Esophagus mucosa (tissue), 1 donor: ENCODE measurements at places on chromosomes 4 and X.
A peak's percentile ranks its signal among the peaks of the same experiment; 100 is the strongest.

DNA sequence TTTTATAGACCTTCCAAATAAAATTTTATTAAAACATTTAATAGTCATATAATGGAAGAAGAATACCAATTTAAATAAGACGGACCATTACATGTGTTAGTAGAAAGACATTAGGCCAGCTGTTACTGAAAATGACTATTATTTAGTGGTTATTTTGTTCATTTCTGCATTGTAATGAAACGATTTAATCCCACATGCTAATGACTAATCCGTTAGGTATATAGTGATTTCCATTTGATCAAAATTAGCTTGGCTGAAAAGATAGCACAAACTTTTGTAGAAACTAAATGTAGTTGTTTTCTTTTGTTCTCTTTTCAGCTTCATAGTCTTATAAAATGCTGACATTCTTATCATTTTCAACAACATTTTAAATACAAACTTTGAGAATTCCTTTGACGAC is 556.1 kb upstream of the TENM3 start:
- no peak for ATAC-seq

- ATAC-seq: no peak
These were observed 94.1 kb downstream of the ADRA2C start for GRCh38 chr4:3860061-3860912.

- ATAC-seq: no peak
These were observed 440.0 kb downstream of the PCDH7 start for GRCh38 chr4:31160146-31160545.

DNA sequence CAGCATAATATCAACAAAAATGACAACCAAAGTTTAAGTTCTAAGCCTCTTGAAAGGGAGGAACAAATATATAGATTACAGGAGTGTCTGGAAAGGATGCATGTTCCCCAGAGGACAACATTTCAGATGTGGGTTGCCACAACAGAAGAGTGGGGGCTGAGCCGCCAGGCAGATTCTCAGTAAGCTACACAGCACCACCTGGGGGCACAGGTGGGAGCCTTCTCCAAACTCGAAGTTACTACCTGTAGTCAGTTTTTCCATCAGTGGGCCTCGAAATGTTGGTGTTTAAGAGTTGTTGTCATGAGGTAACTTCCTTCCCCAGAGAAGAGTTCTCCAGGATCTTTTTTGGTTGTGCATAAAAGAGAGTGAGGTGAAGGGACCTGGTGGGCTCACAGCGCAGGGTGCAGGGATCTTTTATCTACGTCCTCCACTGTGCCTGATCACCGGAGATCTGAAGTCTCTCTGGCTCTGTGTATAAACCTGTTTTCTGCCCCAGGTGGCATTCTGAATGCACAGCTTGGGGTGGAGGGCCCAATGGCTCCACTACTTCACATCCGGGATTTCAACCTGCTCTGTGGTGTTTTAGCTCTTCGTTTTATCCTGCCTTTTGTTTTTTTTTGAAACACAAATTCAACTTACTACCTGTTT is 58.4 kb upstream of the STS start:
- ATAC-seq: no peak

- ATAC-seq: no peak
These were observed 27.6 kb downstream of the HPGD start for GRCh38 chr4:174494726-174495125.

- ATAC-seq: peak; percentile 67
These were observed 7.2 kb downstream of the CRMP1 start for GRCh38 chr4:5885733-5886132.

DNA sequence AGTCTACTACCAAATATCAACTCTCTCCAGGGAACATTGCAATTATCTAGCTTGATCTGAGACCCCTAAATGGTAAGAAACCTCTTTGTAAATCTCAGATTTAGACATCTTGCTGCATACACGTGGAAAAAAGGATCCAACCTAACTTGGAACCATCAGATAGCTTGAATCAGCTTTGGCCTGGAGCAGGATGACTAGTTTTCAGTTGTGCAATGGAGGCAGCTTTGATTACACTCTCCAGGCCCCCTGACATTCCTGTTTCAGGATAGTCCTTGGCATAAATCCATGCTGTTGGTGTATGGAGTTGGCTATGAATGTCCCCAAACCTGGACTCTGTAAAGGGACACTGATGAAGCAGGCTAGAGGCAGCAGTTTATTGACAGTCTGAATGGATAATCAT is 1061.9 kb upstream of the TENM3 start:
- ATAC-seq: no peak

DNA sequence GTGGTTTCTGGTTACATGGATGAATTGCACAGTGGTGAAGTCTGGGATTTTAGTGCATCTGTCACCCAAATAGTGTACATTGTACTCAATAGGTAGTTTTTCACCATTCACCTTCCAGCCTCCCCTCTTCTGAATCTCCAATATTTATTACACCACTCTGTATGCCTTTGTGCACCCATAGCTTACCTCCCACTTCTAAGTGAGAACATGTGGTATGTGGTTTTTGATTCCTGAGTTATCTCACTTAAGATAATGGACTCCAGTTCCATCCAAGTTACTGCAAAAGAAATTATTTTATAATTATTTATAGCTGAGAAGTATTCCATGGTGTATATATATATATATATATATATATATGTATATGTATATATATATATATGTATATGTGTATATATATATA is 155.8 kb downstream of the HHIP start:
- no peak for ATAC-seq

DNA sequence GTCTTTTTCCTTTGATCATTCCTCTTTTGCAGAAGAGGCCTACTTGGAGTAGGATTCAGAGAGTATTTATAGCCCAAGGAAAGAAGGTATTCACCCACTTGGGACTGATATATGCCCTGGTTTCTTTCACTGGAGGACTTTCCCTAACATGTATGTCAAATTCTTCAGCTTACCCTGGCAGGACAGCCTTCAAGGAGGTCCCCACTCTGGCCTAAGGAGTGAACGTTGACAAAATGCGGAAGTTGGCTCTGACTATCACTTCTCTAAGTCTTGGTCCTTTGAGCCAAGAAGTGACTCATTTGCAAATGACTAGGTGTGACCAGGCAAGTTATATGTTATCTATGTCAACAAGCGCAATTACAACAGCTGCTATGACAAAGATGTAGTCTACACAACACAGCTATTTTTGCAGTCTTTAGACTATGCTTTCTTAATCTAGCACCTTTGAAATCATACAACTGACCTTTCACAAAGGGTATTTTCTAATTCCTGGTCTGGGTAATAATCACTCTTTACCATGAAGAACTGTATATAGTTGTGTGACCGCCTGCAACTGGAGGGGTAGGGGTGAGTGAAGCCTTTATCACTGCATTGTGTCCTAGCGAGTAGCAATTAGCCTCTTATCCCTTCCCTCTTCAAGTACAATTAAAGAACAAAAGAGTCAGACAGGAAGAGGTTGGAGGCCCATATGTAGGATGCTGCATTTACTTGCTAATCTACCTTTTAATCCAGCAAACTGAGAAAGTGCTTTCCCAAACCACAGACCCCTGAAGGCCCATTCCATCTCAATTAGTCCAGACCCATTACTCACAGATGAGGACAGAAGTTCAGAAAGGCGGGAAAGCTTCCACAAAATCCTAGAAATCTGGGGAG is 50.1 kb downstream of the RASGEF1B start:
- ATAC-seq: peak; percentile 96

GRCh38 chrX:68697465-68698125 is 50.1 kb downstream of the STARD8 start:
- ATAC-seq: no peak

DNA sequence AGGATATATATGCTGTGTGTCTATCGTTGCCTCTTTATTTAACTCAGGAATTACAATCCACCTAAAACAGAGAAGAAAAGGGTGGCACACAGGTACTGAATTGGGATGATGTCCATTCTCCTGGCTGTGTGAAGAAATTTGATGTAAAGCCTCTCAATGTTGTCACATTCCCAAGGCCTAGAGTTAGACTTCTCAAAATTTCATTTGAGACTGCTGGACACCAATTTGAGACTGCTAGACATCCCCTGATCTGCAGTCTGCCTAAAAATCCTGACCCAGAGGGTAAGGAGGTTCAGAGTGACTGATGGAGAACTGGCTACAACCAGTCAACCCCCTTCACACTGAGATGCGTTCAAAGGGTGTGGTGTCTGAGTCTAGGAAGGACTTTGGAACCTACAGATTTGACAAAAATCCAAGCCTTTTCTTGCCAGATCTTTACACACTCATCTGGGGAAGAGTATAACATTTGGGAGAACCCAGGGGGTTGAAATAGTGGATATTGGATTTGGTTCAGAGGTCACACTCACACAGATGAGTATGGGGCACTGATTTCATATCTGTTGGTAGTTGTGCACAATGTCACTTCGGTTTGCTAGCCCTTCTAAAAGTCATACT is 4.9 kb upstream of the PRDM8 start:
- no peak for ATAC-seq

DNA sequence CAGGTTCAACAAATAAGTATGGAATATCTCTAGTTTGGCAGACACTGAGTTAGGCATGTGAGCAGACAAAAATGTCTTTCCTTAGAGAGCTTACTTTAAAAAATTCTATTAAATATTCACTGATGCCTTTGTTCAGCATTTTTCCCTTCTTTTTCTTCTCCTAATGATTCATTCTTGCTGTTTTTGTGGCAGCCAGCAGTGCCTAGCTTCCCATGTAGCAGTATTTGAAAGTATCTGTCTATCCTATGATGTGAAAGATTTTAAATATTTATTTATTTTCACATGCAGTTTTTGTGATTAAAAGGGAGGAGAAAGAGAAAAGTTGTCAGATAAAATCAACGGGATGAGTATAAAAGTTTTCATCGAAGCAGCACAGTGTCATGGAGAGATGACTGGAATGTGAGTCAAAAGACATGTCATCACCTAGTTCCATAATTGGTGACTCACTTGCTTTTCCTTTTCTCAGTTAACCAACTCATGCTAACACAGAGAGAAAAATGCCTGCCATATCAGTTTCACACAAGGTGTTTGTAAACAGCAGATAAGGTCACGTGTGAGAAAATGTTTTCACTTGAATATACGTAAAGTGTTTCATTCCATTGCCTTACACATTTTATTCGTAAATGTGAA is 69.8 kb downstream of the BMPR1B start:
- ATAC-seq: peak; percentile 95

- no peak for ATAC-seq
These were observed 964.9 kb upstream of the GRIA3 start for GRCh38 chrX:122219226-122219625.

DNA sequence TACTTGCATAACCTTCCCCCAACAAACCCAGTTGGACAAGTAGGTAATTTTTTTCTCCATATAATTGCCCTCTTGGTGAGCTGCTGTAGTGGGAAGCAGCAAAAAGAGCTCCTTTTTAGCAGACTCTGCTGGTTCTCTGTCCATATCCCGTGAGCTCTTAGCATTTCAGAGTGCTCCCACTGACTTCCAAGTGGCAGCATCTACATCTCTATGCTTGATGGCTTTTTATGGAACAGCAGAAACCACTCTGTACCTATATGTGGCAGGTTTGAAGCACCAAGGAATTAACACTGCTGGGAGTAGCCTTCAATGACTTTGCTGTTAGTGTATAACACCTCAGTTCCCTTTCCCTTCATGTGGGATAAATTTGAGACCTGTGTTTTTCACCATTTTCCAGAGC is 168.4 kb upstream of the NHS start:
- no peak for ATAC-seq

- ATAC-seq: no peak
These were observed 301.9 kb upstream of the HS3ST1 start for GRCh38 chr4:11730545-11730944.

- no peak for ATAC-seq
These were observed 516.2 kb downstream of the KCTD8 start for GRCh38 chr4:43932448-43932847.

DNA sequence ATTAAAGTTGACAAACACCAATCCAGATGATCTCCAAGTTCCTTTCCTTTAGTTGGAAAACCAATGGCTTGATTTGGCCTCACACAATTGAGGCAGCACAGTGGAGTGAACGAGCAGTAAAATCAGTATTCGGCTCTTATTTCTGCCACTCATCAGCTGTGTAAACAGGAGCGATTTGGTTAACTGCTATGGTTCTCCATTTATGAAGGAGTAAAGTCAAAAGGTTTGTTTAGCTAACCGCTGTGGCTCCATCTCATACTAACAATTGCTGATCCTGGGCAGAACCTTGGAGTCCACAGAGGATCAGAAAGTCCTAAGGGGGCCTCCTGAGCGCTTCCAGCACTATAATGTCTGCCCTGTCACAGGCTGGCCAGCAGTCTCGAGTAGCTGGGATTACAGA is 54.5 kb upstream of the EXOC1L start:
- ATAC-seq: no peak

DNA sequence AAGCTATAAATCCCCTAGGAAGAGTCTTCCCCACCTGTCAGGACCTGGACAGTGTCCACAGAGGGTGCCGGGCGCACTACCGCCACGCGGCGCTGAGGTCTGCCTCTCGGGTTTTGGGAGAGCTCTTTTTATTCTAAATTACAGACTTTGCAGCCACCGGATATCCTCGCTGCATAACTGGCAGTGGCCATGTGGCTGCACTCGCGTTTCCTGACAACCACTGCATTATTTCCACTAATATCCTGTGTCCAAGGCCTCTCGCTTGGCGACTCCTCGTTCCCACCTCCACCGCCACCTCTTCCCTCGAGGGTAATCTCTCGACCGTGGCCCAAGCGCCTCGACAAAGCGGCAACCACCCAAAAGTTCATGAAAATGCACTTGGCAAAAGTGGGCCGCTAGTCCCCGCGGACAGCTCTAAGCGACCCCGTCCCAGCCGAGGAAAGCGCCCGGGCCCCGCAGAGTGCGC is 512 bp upstream of the TMEM131L start:
- peak; percentile 30 for ATAC-seq

- ATAC-seq: no peak
These were observed 1.8 kb downstream of the ATP11C start for GRCh38 chrX:139930916-139931645.

- peak; percentile 30 for ATAC-seq
These were observed 3.1 kb upstream of the NR3C2 start for GRCh38 chr4:148445071-148445859.

GRCh38 chrX:23855569-23855968 is 52.2 kb downstream of the APOO start:
- no peak for ATAC-seq

- ATAC-seq: peak; percentile 29
These were observed at the start of gene WAS for GRCh38 chrX:48683411-48683982. TSS of gene WAS (plus strand) at chrX:48683799. CDS start at chrX:48683854, 55 bp downstream.

- no peak for ATAC-seq
These were observed 10.7 kb upstream of the BRS3 start for GRCh38 chrX:136477026-136477425.

- no peak for ATAC-seq
These were observed 6.4 kb upstream of the RBMX2 start for GRCh38 chrX:130395341-130395740.

DNA sequence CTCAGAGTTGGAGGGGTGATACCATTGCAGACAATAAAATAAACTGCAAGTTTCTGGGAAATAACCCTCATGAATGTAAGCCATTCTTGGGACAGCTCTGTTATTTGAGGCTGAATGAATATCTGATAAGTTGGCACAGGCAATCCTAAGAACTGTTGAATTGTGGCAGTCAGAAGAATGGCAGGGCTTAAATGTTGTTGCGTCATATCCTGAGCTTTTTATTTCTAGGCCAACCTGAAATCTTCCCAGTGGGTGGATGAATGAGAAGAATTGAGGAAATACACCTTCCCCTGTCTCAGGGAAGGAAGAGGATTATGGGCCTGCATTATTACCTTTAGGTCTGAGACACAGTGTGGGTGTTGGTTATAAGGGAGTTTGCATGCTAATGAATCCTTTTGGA is 64.4 kb upstream of the C4orf54 start:
- ATAC-seq: peak; percentile 75
